Purkinje cell (primary cell): ENCODE measurements at places on chromosomes 7 and 10. TPM values are rescaled to one million over a fixed set of nuclear protein-coding genes. Genes with fewer than 3 reads are reported as not detected.

TRIM56 gene
- polyA plus RNA-seq, result 0.06 and 0.19 TPM in 2 replicates

CHAT gene
- not detected in 2 replicates for polyA plus RNA-seq

SMC3 gene
- 68.2 and 103 TPM in 2 replicates for polyA plus RNA-seq

EMX2 gene
- not detected in 2 replicates for polyA plus RNA-seq

PSAP gene
- polyA plus RNA-seq, result 545 and 555 TPM in 2 replicates
